ENCODE measurements at places on chromosomes 2 and 18. TPM values are rescaled to one million over a fixed set of nuclear protein-coding genes. Genes with fewer than 3 reads are reported as not detected.

GRCh38 chr18:22550861-22551260 lies 133.1 kb upstream of the CTAGE1 start:
- DNase-seq: no peak

- peak; percentile 4 for DNase-seq
Observed at GRCh38 chr2:32262105-32262504, 2.6 kb downstream of the NLRC4 start.

DNA sequence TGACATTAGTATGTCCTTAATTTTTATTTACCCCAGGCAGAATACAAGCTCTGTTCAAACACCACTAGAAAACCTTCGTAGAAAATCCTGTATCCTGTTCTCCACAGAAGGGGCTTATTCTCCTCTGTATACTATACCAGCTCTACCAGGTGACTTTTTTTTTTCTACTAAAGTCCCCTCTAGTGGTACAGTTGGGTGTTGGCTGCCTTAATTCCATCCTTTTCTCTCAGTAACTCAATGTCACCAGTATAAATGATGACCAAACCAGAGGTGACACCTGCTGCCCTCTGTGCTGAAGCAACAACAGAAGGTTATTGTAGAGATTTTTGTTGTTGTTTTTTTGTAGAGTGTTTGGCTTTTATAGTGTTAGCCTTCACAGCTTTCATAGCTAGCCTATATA lies 1322.0 kb downstream of the LRP1B start:
- no peak for DNase-seq

GRCh38 chr2:125684932-125685331 lies 971.0 kb upstream of the GYPC start:
- DNase-seq: no peak

DNA sequence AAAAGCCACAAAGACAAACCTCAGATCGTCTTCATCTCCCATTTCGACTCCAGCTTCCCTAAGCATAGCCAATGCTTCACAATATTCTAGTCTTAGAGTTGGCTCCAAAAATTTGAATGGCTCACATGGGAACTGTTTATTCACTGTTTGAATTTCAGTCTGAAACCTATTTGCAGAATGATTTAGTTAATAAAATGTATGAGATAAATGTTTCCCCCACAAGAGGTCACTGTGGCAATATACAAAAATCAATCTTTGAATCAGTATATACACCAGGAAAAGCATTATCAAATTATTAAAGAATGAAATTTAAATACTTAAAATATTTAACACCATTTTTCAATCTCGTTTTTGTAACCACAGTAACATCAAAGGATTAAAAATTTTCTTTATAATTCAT lies 40.0 kb upstream of the MCM6 start:
- DNase-seq: peak; percentile 64

GRCh38 chr2:95300450-95300849 lies 3.3 kb downstream of the KCNIP3 start:
- DNase-seq: no peak

DNA sequence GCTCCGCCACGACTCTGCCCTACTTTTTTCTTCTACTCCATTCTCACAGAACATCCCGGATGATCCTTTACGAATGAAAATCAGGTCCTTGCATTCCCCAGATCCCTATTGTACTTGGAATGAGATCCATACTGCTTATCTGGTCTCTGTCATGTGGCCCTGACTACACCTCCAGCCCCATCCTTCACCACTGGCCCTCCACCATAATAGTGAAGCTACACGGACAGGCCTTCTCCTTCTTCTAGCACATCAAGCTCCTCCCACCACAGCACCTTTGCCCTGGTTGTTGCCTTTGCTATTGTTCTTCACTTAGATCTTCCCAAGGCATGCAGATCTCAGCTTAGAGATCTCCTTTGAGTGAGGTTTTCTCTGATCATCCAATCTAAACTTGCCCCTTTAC lies 20.1 kb upstream of the RMDN2 start:
- DNase-seq: no peak

- DNase-seq: no peak
Observed at GRCh38 chr2:86225581-86225980, 26.3 kb downstream of the MRPL35 start.

- peak; percentile 33 for DNase-seq
Observed at GRCh38 chr2:170088776-170089175, 89.2 kb upstream of the MYO3B start.

- DNase-seq: no peak
Observed at GRCh38 chr2:109285244-109285651, 156.2 kb downstream of the SH3RF3 start.

- DNase-seq: no peak
Observed at GRCh38 chr18:23539296-23539695, 36.0 kb downstream of the RMC1 start.

DNA sequence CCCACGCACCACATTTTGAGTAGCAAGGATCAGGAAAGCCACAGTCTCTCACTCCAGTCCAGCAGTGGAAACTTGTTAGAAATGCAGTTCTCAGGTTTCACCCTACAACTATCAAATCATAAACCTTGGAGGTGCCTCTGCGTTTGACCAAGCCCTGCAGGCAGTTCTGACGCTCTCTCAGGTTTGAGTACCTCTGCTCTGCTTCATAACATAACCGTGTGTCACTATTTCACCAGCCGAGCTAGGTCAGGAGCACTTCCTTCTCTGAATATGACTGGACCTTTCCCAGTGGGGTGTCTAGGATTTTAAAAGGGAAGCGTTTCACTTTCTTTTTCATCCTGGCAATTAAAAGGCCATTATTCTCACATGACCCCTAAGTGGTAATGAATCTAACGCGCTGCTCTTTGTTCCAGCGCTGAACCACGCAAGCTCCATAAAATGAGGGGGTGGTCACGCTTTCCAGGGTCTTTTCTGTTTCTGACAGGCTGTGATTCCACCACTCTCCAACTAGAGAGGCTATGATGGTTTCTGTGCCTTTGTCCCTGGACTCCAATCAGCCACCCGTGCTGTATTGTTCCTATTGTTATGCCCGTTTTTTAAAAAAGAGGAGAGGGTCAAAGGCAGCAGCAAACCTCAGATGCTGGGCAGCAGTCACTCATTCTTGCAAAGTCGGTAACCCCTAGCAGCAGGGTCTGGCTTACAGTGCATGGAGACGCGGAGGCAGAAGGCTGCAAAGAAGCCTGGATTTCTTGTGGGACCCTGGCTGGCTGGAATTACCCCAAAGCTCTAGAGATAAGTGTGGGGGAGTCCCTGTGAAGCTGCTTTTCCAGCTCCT lies 75.2 kb upstream of the CTNNA2 start:
- no peak for DNase-seq

DNA sequence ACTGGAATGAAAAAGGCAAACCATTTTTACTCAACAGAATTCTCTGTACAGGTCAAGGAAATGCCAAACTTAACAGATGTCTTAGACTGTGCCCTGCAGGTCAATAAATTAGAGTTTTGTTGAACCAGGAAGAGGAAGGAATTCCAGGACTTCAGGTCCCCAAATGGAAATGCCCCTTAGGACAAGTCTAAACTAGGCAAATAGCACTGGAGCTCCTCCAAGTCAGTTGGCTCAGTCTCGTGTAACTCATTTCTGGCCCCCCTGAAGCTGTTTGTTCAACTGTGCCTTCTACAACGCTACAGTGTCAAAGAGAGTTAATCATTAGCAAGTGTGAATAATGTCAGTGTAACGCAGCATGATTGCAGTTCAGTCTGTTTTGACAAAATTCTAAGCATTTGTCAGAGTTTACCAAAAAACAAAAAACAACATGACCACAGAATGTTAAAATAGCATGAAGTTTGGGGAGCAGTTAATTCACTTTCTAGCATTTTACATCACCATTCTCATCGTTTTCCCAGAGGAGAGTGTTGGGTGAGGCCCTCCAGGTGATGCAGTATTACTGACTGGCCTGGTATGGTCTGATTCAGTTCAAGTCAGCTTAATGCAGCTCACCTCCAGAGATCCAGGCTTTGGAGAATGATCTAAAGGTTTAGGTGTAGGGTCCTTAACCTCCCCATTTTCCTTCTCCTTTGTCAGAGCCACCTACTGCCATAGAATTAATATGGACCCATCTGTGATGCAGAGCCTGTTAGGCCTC lies 108.1 kb downstream of the AQP4 start:
- no peak for DNase-seq

DNA sequence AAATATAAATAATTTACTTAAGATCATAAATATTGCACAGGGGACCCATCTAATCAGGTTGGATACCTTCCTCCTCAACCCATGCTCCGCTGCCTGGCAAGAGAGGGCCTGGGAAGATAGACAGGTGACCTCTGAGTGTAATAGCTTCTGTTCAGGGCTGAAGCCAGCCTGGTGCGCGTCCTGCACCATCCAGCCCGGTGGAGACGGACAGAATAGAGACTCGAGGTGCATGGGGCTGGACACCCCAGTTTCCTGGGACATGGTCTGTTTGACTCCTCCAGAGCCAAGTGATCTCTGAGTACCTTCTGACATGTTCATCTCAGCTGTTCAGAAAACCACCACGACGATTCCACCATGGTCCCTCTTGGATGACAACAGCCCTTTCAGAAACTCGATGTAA lies 209.3 kb upstream of the MYT1L start:
- no peak for DNase-seq

DNA sequence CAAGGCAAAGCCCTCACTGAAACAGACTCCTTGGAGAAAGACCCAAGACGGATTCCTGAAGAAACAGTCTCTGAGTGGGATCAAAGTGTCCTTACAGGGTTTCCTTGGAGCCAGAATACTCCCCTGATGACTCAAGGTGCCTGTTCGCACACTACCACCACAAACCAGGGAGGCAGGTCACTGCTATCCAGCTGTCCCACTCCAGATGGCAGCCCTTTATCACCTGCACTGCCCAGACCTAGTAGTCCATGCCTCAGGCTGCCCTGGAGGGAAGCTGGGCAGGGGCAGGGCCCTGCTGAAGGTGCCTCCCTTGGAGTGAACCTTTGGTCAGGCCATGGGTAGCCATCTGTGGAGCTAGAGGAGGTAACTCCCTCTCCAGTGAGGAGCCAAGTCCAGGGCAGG lies 34.1 kb downstream of the TRABD2A start:
- DNase-seq: no peak

DNA sequence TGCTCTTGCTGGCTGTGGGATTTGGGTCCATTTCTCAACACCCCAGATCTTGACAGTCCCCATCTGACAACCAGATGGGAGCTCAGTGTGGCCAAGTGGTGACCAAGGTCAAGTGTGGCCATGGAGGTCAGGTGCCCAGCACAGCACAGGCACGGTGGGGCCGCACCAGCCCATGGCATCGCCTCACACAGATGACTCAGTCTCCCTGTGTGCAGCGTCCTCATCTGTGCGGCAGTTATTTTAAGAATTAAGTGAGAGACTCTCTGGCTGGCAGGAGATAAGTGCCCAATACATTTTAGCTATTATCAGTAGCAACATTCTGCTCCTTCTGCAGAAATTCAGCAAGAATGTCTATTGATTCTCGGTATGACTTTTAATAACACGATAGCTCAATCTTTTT lies 167.2 kb downstream of the DDX1 start:
- no peak for DNase-seq

- DNase-seq: no peak
Observed at GRCh38 chr2:133266041-133266925, 302.0 kb downstream of the NCKAP5 start.

The SP9 gene
- 0.11 TPM for polyA plus RNA-seq

The SH3BP4 gene
- 14.7 TPM for polyA plus RNA-seq

The EIF4E2 gene
- polyA plus RNA-seq: 117 TPM

The GPR45 gene
- not detected for polyA plus RNA-seq

The GIGYF2 gene
- 38.1 TPM for polyA plus RNA-seq

The CYP26B1 gene
- polyA plus RNA-seq: 6.0 TPM

The MARCHF7 gene
- 116 TPM for polyA plus RNA-seq

The CCBE1 gene
- polyA plus RNA-seq: 3.1 TPM

The ST8SIA5 gene
- 5.4 TPM for polyA plus RNA-seq

The BAZ2B gene
- polyA plus RNA-seq: 27.6 TPM

The HRH4 gene
- polyA plus RNA-seq: 0.11 TPM

The TEX44 gene
- polyA plus RNA-seq: not detected

The FER1L5 gene
- polyA plus RNA-seq: 1.2 TPM

Measured in muscle of arm (tissue), 14 donors.